NCI-H226 (cell line): ENCODE measurements at places on chromosomes 1 and 21.

- peak; percentile 3 for DNase-seq
Observed at GRCh38 chr1:216216305-216216704, 206.9 kb downstream of the USH2A start.

DNA sequence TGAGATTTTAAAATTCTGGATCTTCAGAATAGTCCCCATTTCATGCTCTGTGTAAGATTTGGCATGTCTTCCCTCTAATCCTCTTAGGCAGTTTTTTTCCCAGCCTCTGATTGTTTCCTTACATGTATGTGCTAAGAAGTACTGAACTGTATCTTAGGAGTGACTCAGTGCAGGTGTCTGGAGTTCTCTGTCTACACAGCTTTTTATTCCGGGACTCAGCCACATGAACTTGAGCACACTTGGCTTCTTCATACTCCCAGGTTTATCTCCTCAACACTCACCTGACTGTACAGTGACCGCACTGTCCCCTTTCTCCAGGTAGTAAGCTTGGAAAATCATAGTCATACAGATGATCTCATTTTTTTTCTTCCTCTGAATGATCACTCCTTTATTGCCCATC lies 50.7 kb downstream of the SYT14 start:
- DNase-seq, result no peak

DNA sequence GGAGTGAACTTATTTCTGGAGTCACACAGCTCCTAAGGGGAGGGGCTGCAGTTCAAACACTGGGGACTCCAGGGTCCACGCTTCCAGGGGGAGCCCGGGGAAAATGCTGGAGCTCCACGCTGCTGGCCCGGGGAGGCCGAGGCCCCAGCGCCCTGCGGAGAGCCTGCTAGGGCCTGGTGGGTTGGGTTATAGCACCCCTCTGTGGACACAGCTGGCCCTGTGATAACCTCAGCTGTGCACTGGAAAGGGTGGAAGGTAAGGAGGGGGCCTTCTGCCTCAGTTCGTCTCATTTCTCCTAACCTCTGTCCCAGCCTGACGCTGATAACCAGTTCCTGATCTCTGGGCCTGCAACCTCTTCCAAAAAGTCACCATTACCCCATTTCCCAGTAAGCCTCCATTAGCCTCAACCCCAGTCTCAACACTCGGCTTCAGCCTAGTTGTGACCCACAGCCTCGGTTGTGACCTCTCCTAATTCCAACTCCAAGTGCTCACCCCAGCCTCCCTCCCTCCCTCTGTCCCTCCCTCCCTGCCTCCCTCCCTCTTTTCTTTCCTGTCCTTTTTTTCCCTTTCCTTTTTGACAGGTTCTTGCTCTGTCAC lies 7.1 kb downstream of the NBL1 start:
- no peak for DNase-seq

DNA sequence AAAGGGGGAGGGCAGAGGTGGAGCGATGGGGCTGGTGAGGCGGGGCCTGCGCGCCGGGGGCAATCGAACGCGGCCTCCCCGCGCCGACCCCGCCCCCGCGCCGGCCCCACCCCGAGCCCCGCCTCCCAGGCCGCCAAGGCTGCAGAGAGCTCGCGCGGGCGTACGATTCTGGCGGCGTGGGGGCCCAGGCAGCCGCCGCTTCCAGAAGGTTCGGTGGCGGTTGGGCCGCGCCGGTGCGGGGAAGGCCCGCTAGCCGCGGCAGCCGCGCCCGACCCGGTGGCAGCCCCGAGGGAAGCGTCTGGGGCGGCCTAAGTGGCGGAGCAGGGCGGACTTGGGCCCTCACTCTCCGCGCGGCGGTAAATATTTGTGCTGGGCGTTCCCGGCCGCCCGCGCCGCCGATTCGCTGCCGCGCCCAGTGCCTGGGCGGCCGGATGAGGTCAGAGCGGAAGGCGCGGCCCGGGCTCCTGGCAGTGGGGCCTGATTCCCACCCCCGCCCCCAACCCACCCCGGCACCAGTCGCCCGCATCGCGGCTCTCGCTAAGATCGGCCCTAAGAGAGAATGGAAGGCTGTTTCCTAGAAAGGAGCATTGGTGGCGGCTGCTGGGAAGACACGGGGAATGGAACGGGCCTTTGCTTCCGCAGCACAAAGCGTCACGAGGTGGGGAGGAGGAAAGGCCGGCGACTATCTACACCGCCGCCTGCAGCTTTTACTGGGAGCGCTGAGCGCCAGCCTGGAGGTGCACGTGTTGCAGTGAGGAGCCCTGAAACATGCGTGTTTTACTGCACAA lies at the start of gene ACOT7:
Gene ACOT7 (minus strand): TSS at position 368 of the 788 bp plus-strand sequence. CDS start 368 bp downstream, outside the sequence.
- peak; percentile 88 for DNase-seq

DNA sequence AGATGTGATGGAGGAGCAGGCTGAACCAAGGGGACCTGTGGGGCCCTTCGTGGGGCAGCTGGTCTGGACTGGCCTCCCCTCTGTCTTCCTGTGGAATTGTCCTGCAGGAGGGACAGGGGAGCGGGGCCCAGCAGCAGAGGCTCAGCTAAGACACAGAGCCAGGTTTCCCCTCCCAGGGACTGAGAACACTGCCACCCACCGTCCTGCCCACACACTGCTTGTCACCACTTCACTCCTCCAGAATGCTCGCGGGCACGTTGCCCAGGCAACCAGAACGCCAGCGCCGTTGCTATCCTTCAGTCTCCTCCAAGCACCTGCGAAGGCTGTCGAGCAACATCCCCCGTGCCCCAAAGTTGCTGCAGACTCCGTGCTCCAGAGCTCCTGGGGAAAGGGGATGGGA lies 46.4 kb downstream of the AJAP1 start:
- no peak for DNase-seq

GRCh38 chr21:34992736-34993398 lies 56.2 kb downstream of the RUNX1 start:
- DNase-seq, result peak; percentile 19

GRCh38 chr1:51175278-51175677 lies 60.8 kb upstream of the RNF11 start:
- DNase-seq, result no peak

DNA sequence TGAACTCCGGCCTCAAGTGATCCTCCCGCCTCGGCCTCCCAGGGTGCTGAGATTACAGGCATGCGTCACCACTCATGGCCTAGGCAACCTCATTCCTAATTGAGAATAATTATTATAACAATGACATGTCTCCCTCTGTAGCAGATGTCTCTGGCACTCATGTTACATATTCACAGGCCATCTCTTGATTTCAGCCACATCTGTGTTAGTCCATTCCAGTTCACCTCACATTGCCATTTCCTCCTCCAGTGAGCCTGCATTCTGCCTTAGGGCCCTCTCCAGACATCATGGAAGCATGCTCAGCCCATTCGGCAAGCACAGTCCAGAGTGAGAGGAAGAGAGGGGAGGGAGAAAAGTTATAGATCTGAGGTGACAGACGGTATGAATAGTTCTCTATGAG lies 32.5 kb downstream of the CDKN2C start:
- DNase-seq, result no peak

DNA sequence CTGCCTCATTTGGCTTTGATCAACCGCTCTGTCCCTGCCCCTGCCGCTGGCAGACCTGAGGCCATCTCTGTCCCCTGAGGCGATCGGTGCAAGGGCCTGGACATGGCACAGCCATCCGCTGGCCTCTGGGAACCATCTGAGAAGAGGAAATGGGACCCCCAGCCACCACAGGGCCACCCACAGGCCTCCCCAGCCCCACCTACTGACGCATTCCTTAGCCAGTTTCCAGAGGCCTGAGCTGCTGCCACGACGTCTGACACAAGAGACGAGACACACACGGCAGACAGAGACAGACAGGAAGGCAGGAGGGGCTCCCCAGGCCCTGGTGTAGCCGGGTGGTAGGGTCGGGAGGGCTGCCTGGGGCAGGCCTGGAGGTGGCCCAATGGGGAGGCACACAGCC lies 37.3 kb upstream of the EDN2 start:
- DNase-seq, result no peak

DNA sequence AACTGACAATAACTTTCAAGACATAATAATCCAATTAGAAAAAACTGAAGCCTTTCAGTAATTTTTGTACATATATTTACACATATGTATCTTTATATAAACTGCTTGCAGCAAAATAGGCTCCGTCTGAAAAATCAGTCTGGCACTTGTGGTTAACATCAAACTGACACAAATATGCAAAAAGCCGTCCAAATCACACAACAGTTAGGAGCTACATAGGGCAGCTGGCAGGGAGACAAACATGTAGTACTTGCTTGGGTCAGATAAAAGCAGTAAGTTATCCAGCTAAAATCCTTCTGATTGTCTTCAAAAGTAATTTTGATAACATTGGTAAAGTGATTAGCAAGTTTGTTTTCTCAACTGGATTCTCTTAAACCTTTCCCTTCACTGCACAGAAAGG lies 14.7 kb upstream of the GUCA2A start:
- DNase-seq, result peak; percentile 51

DNA sequence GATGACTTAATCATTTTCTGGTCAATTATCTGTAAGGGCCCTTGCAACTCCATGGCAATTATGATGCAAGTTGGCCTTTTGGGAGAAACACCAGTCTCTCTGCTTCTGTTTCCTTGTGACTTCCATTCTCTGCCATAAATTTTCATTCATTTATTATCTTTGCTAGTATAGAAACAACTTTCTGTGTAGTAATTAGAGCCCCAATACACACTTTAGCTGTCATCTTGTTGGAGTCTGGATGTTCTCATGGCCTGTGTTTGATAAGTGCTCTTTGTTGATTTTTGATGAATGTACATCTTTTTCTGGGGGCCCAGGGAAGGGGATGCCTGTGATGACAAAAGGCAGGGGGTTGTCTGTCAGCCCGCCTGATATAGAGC lies 22.4 kb downstream of the PROX1 start:
- DNase-seq, result no peak

DNA sequence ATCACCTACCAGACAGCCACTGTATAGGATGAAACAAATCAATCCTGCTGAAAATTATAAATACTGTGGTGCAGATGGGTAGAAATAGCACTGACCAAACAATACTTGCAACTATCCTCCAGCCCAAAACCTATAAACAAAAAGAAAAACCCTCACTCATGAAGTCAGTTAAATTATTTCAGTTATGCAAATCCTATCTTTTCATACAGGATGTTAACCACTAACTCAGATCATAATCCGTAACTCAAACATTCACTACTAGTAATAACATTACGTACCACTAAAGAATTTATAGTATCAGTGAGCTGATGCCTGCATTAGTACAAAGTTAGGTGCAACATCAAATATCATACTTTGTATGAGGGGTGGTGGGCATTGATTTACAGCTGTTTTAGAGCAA lies 2.6 kb downstream of the NDC1 start:
- DNase-seq, result no peak

GRCh38 chr1:38833146-38833545 lies 26.4 kb downstream of the RRAGC start:
- no peak for DNase-seq

GRCh38 chr21:35075546-35075945 lies 26.4 kb upstream of the RUNX1 start:
- peak; percentile 91 for DNase-seq

DNA sequence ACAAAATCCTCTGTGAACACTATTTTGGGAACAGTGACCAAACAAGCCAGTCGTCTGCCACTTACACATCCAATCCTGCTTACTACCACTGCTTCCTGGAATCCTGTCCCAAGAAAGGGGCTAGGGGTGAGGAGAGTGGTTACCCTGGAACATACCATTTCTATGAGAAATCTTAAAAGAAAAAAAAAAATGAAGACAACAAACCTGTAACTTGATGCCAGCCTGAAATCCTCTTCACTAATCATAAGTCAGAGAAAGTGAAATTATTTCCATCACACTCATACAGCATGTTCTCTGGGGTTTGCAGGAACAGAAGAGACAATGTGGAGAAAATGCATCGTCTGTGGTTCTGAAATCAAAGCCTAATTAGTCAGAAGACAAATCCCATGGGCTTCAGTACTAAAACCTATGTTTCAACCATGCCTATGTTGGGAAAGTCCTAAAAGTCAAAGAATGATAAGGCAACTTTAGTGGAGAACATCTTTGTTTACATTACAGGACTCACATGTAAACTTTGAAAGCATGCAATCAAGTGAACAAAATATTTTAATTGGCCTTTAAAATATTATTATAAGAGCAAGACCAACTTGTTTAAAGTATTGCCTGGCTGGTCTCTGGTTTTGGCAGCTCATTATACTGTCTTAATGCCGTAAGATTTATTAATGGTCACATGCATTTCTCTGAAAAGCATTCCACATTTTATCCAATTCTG lies 220.7 kb downstream of the LTN1 start:
- DNase-seq, result peak; percentile 15

DNA sequence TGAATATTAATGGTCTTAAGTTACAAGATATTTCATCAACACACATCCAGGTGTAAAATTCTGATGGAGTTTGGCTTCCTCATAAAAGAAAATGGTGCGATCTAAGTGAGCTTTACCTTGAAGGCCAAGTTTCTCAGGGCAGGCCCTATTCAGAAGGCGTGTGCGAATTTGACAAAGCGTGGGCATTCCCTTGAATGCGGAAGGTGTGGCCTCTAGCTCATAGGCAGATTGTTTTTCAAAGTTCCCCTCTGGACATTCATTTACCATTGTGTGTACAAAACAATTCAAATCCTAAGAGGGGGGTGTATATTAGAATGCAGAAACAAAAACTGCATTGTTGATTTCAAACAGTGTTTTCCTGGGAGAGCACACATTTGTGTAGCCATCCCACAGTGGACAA lies 411.9 kb upstream of the PKN2 start:
- no peak for DNase-seq

DNA sequence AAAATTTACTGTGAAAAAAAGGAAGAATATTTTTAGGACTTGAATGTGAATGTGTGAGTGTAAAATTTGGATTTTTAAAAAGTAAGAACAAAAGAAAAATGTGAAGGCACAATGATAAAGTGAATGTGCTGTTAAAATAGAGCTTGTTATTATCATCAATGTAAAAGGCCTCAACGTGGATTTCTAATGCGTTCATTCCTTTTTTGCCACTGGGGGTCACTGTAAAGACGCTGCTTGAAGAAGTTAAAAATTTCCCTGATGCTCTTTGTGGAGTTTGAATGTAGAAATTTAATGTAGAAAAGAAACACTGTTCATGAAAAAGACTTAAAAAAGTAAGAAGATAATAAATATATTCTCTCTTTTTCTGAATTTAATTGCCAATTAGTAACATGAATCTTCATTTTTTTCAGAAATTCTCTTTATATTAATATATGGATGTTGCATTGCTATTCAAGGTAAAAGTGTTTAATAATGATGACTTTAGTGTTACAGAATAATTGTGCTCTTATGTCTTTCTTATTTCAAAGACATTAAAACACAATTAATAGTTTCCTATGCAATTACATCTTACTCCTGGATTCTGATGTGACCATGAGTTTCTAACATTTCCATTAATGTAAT lies 161.5 kb downstream of the DNM3 start:
- DNase-seq, result peak; percentile 33

- peak; percentile 61 for DNase-seq
Observed at GRCh38 chr1:165883056-165883455, 55.6 kb downstream of the UCK2 start.
